Activated CD4-positive, alpha-beta memory T cell treated with anti-CD3 and anti-CD28 coated beads, Interleukin-2, amount 10 ng/mL, durations not matched to agents 7 days and 5 days (primary cell): ENCODE measurements at places on chromosomes 12 and 14.

- DNase-seq, result no peak
- H3K4me3 ChIP-seq, result no peak overlapping the region
- no peaks in the 10 kb centered on the region for H3K27me3 ChIP-seq
- no peaks in the 10 kb centered on the region for H3K4me1 ChIP-seq
These were observed 64.5 kb upstream of the NAV3 start for GRCh38 chr12:77766224-77766623.

GRCh38 chr12:133235401-133236112 lies at the start of gene ANHX:
Gene ANHX (minus strand): TSS chr12:133235877. CDS start chr12:133234356, 1,521 bp downstream.
- no peaks in the 10 kb centered on the region for H3K27me3 ChIP-seq
- H3K4me3 ChIP-seq, result no peak within 1 kb of the TSS
- H3K4me1 ChIP-seq, result no peaks in the 10 kb centered on the region
- peaks cover 9% of the 10 kb centered on the region for H3K36me3 ChIP-seq

- H3K36me3 ChIP-seq, result peaks cover 3% of the 10 kb centered on the region
- H3K27ac ChIP-seq, result no peak overlapping the region
These were observed 42.8 kb downstream of the SLC8B1 start for GRCh38 chr12:113292091-113292490.

- H3K4me3 ChIP-seq, result no peak overlapping the region
- peaks cover 32% of the 10 kb centered on the region for H3K27me3 ChIP-seq
- no peaks in the 10 kb centered on the region for H3K4me1 ChIP-seq
- H3K36me3 ChIP-seq, result no peaks in the 10 kb centered on the region
These were observed 50.8 kb downstream of the KCNA1 start for GRCh38 chr12:4960547-4960946.

GRCh38 chr12:19945559-19946435 lies 422.5 kb upstream of the PDE3A start:
- no peaks in the 10 kb centered on the region for H3K27me3 ChIP-seq
- no peak overlapping the region for H3K27ac ChIP-seq
- no peaks in the 10 kb centered on the region for H3K36me3 ChIP-seq
